Spinal cord (tissue), 10 donors: ENCODE measurements at places on chromosomes 2 and 18.

DNA sequence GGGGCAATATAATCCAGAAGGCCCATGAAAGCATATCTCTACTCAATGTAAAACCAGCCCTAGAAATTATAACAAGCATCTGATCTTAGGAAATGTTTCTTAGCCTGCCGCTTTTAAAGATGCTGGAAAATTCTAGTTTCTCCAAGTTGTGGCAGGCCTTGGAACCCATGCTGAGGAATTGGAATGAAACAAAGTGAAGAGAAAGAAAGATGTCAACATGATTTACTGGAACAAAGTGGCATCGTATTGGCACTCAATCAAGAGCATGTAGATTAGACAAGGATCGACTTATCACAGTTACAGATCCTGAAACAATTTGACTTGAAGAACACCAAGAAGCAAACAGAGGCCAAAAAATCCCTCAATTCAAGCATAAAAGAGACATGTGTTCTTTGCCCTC, 28.7 kb downstream of the CNTNAP5 start:
- DNase-seq: no peak

DNA sequence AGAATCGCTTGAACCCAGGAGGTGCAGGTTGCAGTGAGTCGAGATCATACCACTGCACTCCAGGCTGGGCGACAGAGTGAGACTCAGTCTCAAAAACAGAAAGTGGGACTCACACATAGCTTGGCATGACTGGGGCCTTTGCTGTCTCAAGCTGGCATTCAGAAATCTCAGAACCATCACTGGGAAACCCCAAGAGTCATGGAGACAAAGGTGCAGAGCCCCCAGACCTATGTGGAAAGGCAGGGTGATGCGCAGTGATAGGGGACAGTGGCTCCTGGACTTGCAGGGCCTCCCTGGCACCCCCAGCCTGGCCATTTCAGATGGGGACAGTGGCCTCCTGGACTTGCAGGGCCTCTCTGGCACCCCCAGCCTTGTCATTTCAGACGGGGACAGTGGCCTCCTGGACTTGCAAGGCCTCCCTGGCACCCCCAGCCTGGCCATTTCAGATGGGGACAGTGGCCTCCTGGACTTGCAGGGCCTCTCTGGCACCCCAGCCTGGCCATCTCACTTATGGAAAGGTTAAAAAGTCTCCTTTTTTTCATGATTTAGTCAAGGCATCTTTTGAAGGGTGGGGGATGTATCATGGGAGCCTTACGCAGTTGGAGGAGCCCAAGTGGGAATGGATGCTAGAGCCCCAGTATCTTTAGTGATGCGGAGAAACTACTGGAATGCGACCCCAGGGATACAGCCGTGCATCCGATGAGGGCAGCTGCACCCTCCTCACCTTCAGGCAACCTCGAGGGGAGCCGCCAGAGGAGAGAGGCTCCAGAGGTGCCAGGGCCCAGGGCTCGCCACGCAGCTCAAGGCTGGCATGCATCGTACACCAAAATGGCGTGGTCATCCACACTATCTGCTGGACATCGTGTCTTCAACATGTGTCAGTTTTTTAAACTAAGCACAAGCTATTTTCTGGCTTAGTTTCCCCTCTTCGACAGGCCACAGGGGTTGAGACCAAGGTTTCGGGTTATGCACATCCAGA, 30.5 kb downstream of the ZNF516 start:
- DNase-seq: no peak

- DNase-seq: no peak
Observed at GRCh38 chr2:46171411-46171953, 125.7 kb upstream of the EPAS1 start.

DNA sequence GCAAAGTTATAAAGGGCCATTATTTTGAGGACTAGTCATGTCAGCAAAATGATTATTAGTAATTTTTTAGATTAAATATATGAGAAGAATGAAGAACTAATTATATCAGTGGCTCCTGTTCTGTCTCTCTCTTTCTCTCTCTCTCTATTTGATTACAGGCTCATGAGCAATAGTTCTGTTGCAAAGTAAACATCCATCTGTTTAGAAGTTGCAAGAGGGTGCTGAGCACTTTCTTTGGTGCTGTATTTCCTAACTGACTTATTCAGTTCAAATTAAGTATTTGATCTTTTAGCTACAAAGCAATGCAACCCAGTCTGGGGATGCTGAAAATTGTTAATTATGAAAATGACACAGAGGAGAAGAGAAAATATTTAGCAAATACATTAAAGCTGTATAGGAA, 408.1 kb upstream of the UBE2E3 start:
- DNase-seq: no peak

DNA sequence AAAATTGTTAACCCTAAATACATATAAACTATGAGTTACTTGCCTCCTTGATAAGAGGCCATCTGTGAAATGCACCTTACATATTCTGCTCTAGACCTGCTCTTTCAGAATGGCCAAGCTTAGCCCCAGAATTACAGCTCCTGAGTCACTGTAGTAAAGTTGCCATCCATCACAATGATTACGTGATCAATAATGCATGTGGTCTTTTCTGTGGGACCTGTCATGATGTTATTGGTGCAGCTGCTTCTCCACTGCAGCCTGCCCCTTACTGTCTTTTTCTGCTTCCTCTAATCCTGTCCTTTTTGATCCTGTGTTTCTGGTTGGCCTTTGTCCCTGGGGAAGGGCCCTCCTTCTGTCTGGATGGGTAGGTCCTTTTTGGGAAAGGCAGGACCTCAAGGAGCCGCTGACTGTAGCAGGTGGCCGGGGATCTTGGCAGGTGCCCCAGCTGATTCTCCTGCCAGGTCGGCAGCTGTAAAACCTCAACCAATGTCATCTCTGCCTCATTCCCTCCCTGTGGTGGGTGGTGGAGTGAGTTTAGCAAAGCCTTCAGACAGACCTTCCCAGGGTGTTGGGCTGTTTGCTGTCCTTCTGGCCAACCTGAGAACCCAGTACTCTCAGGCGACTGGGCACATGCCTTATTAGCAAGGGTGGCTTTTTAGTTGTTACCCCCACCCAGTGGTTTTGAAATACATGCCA, 126.2 kb upstream of the EML6 start:
- no peak for DNase-seq

- DNase-seq: no peak
Observed at GRCh38 chr2:29990129-29990528, 68.7 kb upstream of the ALK start.

GRCh38 chr2:25794544-25795276, 83.6 kb downstream of the ASXL2 start:
- DNase-seq: no peak

GRCh38 chr2:38263293-38263692, 113.8 kb downstream of the ATL2 start:
- no peak for DNase-seq

DNA sequence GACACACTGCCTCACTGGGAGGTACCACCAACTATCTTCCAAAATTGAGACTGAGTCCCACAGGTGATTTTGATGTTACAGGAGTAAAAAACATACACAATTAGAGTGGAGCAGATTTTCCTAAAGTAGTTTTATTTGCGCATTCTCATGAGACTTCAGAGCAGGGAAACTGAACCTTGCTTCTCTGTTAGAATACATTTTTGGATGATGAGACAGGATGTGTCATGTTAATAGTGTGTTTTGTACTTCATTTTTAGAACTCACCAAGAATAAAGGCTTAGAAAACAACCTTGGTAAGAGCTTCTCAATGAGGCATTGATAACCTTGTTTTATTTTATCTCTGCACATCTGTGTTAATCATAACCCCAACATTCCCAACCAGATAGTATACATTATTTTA, 310.2 kb upstream of the GALNT5 start:
- DNase-seq: no peak

GRCh38 chr2:164840458-164840929, 1.1 kb downstream of the COBLL1 start:
- DNase-seq: no peak

DNA sequence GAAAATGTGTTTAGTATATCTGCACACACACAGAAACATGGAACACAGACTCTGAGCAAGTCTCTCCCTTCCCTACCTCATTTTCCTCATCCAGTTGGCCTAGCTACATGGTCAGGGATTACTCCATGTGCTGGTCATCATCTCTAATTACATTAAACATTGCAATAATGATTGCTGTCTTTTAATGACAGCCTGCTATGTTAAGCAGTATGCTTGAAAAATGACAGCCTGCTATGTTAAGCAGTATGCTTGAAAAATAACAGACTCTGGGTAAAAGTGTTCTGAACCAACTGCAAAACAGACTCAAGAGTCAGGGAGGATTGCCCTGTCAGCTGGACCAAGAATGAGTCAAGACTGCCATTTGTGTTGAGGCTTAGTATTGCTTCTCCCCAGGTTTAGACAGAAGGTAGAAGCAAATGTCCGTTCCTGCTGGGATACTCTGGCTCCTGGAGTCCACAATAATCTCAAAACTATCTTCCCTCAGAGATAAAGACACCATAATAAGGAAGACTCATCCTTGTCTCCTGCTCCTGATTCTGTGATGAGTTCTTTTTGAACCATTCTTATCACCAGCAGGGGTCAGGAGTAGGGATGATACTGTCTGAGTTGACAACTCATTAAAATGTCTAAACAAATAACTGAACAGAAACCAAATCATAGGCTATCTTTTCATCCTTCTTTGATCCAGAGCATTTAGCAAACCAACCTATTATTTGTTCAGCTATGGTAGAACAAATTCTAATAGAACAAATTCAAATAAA, 57.7 kb downstream of the CCDC93 start:
- DNase-seq: no peak

- DNase-seq: no peak
Observed at GRCh38 chr2:98903064-98903355, 33.0 kb downstream of the CRACDL start.

DNA sequence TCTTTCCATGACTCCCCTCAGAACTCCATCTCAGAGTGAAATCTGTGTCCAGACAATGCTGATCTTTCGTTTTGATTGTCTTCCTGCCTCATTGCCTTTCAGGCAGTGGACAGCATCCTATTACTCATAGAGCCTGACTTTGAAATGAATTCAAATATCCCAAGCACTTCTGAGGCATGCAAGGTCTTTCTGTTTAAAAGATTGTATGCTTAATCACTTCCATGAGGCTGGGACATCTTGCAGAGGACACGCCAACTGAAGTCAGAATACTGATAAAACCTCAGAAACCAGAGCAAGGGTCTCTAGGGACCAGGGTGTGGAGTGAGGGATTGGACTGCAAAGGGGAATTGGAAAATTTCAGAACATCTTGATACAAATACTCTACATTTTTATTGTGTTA, 836.5 kb upstream of the ID2 start:
- DNase-seq: no peak

DNA sequence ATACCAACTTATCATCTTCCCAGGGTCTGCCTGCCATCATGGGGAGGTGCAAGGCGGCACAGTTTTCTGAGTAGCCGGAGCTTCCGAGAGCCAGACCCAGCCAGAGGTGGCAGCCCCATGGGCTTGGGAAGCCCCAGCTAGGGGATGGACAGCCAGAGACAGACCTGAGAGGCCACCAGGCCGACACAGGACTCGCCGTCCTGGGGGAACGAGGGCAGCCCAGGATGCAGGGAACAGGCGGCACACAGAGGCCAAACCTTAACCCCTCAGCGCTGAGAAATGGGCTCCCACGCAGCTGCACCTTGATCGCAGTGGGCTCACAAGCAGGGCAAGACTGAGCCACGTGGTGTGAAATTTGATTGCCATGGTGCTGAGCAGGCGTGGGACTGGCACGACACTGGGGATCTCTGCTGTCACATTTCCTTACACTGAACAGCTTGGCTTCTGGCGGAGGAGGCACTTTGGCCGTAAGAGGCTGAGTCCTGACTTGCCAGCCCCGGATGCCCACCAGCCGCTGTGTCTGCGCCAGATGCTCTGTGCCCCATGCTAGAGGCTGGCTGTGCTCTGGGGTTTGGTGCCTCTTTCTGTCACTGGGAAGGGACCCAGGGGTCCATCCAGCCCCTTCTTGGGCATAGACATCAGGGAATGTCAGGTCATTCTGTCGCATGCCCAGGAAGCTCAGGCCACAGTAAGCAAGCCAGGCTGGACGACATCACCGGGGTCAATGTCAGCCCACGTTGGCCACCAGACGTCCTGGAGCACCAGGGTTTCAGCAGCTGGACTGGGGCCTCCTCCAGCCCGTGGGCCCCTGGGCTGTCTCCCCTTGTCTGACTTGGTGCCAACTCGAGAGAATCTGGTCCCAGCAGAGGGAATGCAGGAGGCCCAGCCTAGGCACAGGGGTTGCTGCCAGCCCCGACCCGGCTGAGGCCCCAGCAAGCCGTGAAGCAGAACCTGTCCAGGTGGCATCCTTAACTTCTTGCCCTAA, 312.1 kb upstream of the MYT1L start:
- no peak for DNase-seq

DNA sequence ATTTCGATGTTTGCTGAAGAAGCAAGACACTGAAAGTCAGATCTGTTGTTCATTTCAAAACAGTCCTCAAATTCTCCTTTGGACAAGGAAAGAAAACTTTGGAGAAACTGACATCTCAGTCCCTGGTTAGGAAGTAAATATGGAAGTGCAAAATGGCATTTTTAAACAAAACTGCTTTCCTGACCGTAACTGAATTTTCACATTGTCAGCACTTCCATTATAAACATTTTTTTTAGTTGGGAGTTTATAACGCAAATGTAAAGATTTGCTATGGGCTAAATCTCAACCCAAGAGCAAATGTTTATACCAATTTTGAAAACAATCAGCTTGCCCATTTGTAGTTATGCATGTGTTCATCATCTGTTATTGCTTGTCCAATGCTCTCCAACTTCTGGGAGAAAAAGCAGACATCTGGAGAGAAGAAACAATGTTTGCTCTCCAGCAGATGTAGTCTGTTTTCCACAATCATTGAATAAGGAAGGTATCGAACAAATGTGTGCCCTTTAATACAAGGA, 520.1 kb downstream of the ARHGAP15 start:
- no peak for DNase-seq

DNA sequence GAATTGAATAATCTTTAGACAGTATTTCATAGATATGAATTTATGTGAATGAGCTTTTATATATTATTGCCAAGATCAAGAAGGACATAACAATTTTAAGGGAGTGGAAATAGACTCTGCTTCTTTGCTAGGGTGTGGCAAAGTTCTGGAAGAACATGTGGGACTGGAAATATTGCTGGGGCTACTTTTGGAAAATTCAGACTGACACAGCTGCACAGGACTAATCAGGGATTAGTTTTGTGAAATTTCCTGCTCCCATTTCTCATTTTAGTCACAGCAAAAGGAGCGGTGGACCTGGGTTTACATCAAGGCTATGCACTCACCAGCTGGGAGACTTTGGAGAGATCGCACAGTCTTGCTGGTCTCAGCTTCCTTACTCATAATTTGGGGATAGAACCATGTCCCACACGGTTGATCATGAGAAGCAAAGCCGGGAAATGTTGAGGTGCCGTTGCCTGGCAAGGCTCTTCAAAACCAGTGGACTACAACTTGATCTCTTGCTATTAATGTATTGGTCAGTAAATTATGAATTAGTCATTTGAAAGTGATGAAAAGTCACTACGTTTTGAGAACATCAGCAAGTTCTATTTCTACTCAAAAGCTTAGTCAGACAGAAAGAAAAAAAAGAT, 42.4 kb downstream of the IL1RL2 start:
- DNase-seq: no peak

GRCh38 chr2:102037681-102038080, 45.9 kb downstream of the IL1R2 start:
- DNase-seq: no peak

DNA sequence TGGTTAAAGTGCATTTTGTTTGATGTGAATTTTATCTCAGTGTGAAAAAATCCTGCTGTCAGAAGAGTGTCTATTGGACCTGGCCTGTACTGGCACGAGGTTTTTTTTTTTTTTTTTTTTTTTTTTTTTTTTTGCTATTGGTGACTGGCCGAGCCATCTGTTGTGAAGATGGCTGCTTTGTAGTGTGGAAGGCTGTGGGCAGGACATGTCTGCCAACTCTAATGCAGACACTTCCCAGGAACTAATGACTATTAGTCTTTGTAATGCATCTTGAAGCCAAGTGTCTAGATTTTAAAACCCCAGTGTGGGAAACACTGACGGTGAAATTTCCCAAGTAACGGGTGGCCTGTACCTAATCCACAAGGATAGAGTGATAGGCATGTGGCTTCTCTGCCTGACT, 34.3 kb downstream of the ZAP70 start:
- DNase-seq: peak; percentile 42
